NCI-H446 (cell line): ENCODE measurements at places on chromosomes 16 and 17.

- DNase-seq: no peak
Measured at GRCh38 chr16:26688105-26688504, 378.6 kb upstream of the C16orf82 start.

- DNase-seq: no peak
Measured at GRCh38 chr17:77366206-77366557, 225.4 kb downstream of the SEC14L1 start.

- no peak for DNase-seq
Measured at GRCh38 chr16:26749072-26749471, 317.7 kb upstream of the C16orf82 start.

DNA sequence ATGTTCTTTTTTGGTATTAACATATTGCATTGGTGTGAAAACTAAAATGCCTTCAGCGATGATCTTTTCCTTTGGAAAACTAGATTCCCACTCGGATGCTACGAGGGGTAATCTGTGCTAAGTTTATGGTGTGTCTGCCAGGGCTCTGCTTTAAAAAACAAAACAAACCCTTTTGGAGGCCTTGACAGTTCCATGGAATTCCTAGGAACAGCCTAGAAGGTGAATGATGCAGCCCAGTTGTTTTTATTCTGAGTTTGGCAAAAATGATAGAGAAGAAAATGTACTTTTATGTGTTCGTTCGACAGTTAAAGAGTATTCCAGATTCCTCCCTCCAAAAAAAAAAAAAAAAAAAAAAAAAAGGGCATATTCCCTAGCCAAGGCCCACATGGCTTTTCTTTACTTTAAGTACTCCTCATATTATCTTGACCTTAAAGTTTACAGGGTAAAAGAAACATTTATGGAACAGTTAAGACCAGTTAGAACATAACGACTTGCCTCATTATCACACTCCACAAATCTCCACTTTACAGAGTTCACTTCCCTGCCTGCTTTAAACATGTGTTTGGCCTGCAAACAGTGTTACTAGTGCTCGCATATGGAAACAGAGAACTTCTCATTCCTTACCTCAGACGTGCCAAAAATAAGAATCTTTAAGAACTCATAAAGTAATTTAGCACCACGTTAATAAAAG is 159.1 kb downstream of the WWOX start:
- no peak for DNase-seq

GRCh38 chr16:25959221-25959620 is 267.5 kb downstream of the HS3ST4 start:
- no peak for DNase-seq

- peak; percentile 44 for DNase-seq
Measured at GRCh38 chr17:72176951-72177660, 56.3 kb downstream of the SOX9 start.

- DNase-seq: no peak
Measured at GRCh38 chr17:17810084-17810894, 26.5 kb downstream of the SREBF1 start.

DNA sequence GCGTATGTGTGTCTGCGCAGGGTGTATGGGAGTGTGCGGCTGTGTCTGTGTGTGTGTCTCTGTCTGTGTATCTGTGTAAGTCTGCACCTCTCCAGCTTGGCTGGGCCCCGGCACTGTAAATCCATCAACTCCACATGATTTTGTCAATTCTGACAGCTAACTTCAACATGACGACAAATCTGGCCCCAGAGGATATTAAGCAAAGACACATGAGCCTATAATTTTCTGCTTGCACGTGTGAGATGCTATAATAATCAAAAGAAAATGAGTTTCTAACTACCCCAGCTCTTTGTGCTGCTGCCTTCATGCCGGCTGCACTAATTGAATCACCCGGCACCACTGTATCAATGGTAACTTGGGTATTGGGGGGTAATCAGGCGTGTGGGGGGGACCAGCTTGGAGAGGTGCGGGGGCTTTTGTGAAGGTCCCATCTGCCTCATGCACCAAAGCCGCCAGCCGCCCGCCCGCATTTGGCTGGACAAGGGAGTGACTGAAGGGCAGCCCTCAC is 57.6 kb upstream of the LHX1 start:
- no peak for DNase-seq

GRCh38 chr16:12551946-12552345 is 251.7 kb downstream of the CPPED1 start:
- DNase-seq: no peak

GRCh38 chr17:28985950-28986713 is 19.7 kb downstream of the SEZ6 start:
- DNase-seq: no peak

GRCh38 chr16:50705436-50706110 is 12.2 kb downstream of the NOD2 start:
- DNase-seq: no peak

DNA sequence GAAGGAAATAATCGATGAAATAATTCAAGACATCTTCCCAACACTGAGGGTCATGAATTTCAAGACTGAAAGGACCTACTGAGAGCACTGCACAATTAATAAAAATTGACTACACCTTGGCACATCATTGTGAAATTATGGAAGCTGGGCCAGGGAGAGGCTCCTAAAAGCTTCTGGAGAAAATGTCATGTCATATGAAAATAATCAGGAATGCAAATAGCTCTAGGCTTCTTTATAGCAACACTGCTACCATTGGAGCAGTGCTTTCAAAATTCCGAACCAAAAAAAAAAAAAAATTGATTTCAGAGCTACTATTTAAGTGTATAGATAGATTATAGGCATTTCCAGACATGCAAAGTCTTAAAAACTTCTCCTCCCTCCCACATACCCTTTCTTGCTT is 6.4 kb upstream of the ALOX15B start:
- no peak for DNase-seq

DNA sequence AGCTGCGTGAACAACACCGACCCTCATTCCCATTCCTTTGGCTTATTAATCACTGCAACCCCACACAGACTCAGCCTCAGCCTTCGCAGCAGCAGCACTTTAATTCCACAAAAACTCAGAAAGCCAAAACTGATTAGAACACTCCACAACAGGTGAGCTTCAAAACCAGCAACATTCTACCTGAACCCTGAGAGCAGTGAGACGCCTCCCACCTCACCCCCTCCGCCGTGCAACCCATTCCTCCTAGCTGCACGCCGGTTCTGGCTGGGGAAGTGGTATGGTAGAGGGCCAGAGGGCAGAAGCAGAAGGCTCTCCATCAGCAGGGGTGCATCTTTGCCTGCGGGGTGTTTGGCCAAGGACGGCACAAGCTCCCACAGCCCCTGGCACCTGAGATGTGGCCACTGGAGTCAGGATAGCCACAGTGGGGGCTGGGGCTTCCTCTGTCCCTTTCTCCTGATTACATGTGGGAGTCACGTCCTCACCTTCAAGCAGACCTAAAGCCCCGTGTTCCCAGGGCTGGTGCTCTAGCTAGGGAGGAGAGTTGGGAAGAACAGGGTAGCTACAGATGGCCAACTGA is 1.6 kb downstream of the BORCS6 start:
- DNase-seq: no peak

DNA sequence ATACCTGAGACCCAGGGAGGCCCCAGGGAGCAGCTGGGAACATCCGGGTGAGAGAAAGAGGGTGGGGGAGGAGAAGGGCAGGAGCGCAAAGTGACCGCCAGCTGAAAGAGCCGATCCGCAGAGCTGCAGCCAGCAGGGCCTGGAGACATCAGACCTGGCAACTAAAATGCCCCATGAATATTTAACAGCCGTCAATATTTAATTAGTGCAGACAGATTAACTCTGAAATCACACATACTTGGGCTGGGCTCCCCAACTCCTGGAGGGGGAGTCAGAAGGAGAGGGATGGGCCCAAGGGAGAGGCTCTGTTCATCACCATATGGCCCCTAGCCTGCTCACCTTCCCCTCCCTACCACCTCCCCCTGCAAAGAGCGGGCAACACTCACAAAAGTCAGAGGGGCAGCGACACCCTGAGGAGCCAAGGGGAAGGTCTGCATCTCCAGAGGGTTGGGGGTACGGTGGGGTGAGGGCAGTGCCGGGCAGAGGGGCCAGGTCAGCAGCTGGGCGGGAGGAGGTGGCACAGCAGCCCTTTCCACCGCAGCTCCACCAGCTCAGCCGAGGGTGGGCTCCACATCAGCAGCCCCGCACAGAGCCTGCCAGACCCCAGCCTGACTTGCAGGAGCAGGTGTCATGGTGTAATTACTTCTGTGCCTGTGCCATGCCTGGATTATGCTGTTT is 61.9 kb upstream of the CCL1 start:
- no peak for DNase-seq

DNA sequence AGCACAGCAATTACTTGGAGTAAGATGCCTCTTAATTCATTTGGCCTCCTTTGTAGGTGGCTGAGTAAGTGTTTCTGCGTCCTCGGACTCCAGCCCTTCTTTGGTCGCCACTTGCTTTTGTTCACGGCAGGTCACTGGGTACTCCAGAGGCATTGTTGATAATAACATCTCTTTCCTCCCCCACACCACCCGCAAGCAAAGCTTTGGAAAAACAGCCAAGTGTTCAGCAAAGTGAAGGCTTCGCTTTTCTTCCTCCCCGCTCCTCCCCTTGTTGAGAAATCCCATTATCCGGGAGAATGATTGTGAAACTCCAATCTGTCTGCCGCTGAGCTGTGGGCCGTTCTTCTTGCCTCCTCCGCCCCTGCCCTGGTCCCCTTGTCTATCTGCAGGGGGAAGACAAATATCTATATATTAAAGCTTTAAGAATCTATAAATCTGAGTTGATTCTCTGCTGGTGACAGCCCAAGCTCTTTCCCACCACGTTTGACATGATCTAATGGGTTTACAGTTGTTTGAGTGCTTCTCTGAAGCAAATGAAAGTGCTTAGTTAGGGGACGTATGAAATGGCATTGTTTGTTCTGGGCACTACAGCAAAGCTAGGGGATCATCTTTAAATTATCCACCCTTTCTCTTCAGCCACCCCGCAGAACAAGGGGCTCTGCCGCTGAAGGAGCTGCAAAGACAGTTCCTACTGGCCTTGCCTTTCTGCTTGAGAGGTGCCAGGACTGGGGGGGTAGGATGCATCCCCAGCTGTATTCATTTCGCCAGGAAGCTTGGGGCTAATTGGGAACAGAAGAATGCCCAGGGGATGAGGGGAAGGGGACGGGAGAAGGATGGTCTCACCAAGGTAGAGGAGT is 167.1 kb downstream of the CCDC182 start:
- DNase-seq: no peak

DNA sequence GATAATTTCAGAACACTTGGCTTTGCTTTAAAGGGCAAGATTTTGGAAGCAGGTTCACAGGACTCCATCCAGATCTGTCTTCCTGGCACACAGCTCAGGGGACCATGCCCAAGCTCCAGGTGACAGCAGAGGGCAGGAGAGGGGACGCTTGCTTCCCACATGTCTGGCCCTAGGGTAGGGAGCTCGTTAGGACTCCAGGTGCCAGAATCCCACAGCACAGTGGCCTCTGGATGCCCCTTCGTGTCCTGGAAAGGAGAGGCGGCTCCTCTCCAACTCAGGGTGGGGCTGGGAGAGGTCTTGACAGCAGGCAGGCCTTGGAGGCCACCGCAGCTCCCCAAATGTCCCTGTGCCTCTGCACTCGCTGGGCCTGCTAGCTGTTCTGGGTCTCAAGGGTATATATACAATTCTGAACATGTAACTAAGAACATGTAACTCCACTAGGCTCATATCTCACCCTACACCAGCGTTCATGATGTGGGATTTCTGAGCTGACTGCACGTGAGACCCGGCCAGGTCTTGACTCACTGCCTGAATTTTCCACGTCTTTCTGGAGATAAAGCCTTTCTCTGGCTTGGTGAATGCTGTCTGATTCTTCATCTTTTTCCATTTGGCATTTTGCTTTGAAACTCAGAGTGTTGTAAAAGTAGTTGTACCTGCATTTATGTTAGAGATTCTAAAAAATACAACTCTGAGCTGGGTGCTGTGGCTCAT is 52.8 kb downstream of the MARCHF10 start:
- no peak for DNase-seq

GRCh38 chr17:53924530-53925455 is 102.1 kb downstream of the KIF2B start:
- no peak for DNase-seq

- DNase-seq: no peak
Measured at GRCh38 chr16:83978401-83978904, 10.4 kb downstream of the NECAB2 start.

DNA sequence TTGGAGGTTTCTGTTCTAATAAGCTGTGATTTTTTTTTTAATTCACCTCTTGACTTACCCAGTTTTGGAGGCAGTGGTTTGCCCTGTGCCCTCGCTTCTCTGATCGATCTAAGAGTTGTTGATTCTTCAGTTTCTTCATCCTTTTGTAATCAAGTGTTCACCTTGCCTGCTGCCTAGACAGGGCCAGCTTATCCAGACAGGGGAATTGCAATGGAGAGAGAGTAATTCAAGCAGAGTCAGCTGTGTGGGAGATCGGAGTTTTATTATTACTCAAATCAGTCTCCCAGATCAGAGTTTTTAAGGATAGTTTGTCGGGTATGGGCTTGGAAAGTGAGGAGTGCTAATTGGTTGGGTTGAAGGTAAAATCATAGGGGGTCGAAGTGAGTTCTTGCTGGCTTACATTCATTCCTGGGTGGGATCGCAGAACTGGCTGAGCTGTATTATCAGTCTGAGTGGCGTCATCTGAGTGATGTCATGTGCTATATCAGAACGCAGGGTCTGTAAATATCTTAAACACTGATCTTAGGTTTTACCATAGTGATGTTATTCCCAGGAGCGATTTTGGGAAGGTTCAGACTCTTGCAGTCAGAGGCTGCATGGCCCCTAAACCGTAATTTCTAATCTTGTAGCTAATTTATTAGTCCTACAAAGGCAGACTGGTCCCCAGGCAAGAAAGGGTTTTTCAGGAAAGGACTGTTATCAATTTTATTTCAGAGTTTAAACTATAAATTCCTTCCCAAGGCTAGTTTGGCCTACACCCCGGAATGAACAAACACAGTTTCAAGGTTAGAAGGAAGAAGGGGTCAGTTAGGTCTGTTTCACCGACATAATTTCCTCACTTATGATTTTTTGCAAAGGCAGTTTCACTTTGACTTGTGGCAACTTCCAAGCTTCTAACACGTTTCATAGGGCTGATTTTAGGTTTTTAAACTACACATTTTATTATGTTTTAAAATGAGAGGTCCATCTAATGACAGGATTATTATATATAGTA is 21.5 kb upstream of the KCNJ16 start:
- no peak for DNase-seq

GRCh38 chr17:7219229-7219811 is 316 bp downstream of the DLG4 start:
- DNase-seq: no peak

DNA sequence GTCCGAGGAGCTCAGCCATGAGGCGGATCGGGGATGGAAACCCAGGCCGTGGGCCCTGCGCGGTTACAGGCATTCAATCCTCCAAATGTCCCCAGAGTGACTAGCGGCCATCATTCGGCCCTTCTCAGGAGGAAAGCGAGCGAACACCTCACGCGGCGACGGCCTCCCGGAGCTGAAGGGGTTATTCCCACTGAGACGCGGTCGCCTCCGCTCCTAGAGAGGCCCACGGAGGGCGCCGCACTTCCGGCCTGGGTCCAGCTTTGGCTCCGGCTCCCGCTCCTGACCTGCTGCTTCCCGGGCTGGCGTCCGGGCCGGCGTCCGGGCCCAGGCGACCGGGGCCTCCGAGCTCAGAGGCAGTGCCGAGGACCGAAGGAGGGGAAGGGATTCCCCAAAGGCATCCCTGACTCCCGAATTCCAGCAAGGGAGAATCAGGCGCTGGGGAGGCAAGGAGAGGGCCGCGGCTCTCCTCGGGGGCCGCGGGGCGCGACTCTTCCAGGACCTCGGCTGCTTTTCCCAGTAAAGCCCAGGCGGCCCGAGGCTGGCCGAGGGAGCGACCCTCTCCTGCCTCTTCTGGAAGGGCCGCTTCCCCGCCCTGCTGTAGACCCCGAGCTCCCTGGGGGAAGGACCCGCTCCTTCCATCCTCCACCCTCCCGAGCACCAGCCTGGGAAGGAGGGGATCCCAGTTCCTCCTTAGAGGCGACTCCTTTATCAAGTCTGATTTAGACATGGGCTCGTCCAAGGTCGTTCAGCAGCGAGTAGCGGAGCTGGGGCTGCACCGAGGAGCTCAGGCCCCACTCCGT is 18.6 kb upstream of the ZNF629 start:
- DNase-seq: peak; percentile 24
